Activated CD4-positive, alpha-beta T cell treated with anti-CD3 and anti-CD28 coated beads, Interleukin-2, amount 50 U/mL, for 1 hour (primary cell): ENCODE measurements at places on chromosomes 7 and 10.

GRCh38 chr7:142563470-142563869, 185.8 kb upstream of the PRSS1 start:
- no peak for DNase-seq

DNA sequence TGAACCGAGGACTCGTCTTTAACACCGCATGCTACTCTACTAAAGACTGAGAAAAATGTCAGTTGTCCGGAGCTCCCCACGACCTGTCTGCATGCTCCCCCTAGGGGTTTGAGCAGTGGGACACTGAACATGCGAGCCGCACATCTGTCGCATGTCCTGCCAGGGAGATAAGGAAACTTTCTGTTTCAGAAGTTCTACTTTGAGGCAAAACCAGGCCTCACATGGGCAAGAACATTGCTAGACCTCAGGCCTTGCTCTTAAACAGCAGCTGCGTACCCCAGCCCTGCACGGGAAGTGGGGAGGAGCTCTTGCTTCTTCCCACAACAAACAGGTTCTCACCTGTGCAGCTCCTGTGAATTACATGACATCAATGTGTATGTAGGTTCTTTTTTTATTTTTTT, 30.3 kb upstream of the HERPUD2 start:
- peak; percentile 56 for DNase-seq

DNA sequence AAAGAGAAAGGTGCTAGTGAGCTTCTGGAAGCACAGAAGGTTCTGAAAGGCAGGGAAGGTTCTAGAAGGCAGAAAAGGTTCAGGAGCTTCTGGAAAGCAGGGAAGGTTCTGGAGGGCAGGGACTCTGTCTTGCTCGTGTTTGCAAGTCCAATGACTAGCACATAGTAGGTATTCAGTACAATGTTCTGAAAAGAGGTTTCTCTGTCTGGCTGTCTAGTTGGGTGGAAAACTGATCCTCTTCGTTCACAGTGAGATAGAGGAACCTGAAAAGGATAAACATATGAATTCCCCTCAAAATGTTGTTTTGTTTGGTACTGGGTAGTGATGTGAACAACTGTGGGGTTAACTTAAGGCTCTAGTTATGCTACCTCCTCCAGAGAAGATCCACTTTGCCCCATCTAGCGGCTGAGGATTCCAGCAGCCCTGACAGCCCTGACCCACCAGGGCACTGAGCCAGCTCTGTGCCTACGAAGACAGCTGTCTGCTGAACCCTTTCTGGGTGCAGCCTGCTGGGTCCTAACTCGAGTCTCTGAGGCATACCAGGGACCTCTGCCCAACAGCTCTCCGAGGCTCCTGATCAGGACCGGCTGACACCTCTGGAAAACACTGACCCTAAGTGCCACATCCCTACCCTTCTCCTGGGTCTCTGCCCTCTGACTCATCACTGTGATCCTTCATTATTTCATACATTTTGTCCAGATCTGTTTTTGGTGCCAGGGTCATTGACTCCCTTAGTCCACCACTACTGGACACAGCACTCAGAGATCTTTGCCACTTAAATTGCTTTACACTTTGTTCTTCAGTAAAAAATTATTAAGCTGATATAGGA, 15.4 kb downstream of the PTPRN2 start:
- DNase-seq = no peak

DNA sequence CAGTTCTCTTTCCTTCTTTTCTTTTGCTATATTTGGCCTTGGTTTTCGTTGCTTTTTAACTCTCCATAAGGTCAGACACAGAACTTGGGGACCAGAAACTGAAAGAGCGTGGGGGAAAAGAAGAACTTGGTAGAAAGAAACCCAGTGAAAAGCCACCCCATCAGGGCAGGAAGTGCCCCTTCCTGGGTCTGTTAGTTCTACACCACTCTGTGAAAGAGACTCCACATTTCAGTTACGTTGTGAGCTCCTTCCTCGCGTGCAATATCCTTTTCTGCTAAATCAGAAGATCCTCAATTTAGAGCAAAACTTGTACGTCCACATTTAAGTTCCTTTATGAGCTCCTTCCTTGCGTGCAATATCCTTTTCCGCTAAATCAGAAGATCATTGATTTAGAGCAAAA, 220.6 kb upstream of the FOXK1 start:
- no peak for DNase-seq

- DNase-seq = no peak
Measured at GRCh38 chr10:76333326-76333725, 901.9 kb downstream of the LRMDA start.

GRCh38 chr10:131841661-131842139, 59.1 kb upstream of the PPP2R2D start:
- DNase-seq = no peak

- no peak for DNase-seq
Measured at GRCh38 chr10:26488344-26488743, 50.2 kb downstream of the APBB1IP start.

DNA sequence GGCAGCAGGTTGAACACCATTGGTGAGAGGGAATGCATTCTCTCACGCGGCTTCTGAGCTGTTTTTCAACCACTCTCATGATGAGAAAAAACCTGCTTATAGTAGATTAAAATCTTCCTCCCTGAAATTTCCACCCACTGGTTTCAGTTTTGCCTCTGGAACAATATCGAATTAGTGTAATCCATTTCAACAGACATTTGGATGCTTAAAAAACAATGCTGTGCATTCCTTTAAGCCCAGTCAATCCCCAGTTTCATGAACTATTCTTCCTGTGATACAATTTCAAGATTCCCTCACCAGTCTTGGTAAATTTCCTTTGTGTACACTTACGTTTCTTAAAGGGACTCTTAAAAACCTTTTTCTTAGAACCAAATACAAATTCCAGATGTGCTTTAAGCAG, 89.6 kb downstream of the ITIH5 start:
- DNase-seq = no peak

GRCh38 chr10:90302758-90303481, 554.9 kb downstream of the HTR7 start:
- no peak for DNase-seq

- DNase-seq = no peak
Measured at GRCh38 chr7:48429117-48429516, 257.9 kb downstream of the ABCA13 start.

- no peak for DNase-seq
Measured at GRCh38 chr10:92181575-92181974, 109.3 kb downstream of the CPEB3 start.

- DNase-seq = no peak
Measured at GRCh38 chr7:136530831-136531230, 337.6 kb upstream of the CHRM2 start.

GRCh38 chr7:135180122-135180521, 9.6 kb upstream of the CYREN start:
- no peak for DNase-seq

DNA sequence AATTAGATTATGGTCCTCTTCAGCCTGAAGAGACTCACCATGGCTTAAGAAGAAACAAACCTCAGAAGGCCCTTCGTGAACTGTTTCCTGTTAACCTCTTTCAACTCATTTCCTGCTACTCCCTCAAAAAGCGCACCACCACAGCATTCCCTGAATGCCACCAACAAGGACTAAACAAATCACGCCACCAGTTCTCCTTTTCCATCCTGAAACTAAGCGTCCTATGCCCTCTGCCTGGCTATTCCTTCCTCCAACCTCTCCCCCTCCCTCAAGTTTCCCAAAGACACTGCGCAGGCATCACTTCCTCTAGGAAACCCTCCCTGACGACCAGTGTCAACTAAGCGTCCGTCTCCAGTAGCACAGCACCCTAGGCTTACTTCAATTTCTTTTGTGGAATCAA, 12.0 kb downstream of the YWHAG start:
- DNase-seq = no peak

GRCh38 chr10:133277993-133278576, 1.4 kb upstream of the ADAM8 start:
- peak; percentile 13 for DNase-seq

DNA sequence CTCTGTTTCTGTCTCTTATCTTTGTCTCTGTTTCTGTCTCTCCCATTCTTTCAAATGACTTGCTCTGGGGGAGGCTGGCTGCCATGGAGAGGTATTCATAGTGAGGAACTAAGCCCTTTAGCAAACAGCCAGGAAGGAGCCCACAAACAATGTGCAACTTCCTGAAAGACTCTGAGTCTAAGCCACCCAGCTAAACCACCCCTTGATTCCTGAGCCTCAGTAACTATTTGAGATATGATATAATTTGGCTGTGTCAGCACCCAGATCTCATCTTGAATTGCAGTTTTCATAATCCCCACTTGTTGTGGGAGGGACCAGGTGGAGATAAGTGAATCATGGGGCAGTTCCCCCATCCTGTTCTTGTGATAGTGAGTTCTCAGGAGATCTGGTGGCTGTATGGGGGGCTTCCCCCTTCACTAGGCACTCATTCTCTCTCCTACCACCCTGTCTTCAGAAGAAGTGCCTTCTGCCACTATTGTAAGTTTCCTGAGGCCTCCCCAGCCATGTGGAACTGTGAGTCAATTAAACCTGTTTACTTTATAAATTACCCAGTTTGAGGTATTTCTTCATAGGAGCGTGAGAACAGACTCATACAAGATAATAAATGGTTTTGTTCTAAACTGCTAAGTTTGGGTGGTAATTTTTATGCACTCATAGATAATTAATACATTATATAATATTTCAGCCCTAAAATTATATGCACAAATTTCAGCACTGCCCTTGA, 121.2 kb upstream of the FOXP2 start:
- no peak for DNase-seq

DNA sequence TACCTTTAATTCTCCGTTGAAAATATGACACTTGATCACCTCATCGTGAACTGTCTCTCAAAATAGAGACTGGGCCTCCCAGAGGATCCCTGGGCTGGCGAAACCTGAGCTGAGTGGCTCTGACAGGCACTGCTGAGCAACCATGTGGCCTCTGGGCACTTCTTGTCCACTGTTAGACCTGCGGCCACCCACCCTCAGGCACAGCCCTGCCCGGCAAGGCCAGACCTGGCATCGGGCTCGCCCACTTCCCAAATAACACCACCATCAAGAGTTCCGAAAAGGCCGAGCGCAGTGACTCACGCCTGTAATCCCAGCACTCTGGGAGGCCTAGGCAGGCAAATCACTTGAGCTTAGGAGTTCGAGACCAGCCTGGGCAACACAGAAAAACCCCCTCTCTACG, 82.5 kb downstream of the COBL start:
- no peak for DNase-seq

DNA sequence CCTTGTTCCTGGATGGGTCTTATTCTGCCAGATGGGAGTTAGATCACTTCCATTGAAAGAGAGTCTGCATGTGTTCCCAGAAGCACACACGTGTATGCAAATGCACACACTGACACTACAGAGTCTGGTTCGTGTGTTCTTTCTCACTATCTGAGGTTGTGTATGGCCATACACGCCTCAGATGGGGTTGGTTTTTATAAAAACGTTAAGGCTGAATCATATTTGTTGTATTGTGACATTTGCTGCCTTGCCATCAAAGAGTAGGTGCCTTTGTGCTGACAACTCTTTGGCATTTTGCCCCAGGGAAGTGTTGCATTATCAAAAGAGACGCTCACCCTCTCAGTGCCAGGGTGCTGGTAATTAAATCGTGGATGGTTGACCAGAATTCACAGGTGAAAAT, 37.7 kb upstream of the HDAC9 start:
- no peak for DNase-seq

DNA sequence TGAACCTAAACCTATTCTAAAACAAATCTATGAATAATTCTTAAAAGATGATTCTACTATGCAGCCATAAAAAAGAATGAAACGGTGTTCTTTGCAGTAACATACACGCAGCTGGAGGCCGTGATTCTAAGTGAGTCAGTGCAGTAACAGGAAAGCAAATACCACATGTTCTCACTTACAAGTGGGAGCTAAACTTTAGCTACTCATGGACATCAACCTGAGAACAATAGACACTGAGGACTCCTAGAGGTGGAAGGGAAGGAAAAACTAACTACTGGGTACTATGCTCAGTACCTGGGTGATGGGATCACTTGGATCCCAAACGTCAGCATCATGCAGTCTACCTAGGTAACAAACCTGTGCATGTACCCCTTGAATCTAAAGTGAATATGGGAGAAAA, 575.0 kb upstream of the MGMT start:
- DNase-seq = no peak

GRCh38 chr7:128940494-128941322, 3.0 kb downstream of the IRF5 start:
- no peak for DNase-seq

GRCh38 chr10:73650537-73651331, 5.1 kb downstream of the SYNPO2L start:
- DNase-seq = no peak

GRCh38 chr10:100531761-100532160, 2.1 kb upstream of the NDUFB8 start:
- DNase-seq = no peak

DNA sequence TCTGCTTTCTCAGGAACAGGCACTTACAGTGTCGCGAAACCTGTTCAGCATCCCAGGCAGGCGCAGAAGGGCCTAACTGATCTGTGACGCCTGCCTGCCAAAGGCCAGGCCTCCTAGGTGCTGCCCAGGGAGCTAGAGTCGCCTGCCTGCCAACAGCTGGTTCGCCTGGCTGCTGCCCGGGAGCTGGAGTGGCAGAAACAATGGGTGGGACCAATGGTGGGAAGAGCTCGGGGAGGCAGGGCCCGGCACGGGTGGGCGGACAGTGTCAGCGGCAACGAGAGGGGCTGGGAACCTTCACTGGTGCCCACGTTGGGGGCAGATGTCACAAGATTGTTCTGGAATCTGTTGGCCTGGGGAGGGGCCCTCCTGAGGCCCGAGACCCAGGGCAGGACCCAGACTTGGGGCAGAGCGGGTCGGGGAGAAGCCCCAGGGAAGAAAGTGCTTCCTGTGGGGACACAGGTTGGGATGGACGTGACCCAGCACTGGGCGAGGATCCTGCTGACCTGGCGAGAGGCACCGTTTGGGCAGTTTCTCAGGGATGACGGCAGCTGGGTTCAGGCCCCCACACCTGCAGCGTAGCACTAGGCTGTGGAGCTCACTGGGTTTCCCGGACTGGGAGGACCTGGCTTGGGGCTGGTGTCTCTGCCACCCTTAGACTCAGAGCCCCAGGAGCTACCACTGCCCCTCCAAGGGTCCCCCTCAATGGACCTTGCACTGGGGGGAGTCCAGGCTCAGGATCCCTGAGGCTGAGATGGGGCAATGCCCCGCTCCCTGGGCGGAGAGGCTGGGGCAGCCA, 181.8 kb downstream of the ELFN1 start:
- no peak for DNase-seq

GRCh38 chr7:36887969-36888368, 163.7 kb upstream of the AOAH start:
- no peak for DNase-seq

- DNase-seq = no peak
Measured at GRCh38 chr10:104437226-104437625, 83.6 kb downstream of the CFAP58 start.

DNA sequence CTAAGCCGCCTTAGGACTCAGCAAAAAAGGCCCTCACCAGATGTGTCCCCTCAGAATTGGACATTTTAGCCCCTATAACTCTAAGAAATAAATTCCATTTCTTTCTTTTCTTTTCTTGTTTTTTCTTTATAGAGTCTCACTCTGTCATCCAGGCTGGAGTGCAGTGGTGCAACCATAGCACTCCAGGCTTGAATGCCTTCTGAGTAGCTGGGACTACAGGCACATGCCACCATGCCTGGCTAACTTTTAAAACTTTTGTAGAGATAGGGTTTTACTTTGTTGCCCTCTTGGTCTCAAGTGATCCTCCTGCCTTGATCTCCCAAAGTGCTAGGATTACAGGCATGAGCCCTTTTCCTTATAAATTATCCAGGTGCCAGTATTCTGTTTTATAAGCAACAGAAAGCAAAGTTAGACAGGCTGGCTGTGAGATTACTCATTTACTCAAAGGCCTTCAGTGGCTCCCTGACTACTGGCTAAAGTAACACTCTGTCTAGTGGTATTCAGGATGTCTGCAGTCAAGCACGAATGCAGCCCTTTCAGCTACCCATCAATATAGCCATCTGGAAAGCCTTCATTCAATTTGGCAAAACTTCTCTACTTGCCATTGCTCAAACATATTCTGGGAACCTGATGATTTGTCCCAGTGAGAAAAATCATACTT, 128.6 kb downstream of the ICA1 start:
- no peak for DNase-seq
